ENCODE measurements at places on chromosomes 2 and 18.

GRCh38 chr2:128309280-128310093 lies 9.2 kb downstream of the HS6ST1 start:
- DNase-seq = no peak

- DNase-seq = no peak
These were observed 53.8 kb upstream of the TMEM87B start for GRCh38 chr2:112001136-112001715.

DNA sequence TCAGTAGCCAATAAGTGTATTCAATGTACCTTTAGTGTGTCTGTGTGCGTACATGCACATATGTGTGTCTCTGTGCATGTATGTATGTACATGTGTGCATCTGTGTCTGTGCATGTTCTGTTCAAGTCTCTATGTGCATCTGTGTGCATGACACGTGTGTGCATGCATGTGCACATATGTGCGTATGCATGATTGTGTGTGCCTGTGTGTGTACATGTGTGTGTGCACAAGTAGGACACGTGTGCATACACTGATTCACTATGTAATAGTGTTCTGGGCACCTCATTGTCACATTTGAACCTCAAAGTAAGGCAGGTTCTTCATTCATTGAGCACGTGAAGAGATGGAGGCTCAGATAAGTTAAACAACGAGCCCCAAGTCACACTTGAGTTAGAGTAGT lies 142.6 kb upstream of the COPS8 start:
- DNase-seq = no peak

DNA sequence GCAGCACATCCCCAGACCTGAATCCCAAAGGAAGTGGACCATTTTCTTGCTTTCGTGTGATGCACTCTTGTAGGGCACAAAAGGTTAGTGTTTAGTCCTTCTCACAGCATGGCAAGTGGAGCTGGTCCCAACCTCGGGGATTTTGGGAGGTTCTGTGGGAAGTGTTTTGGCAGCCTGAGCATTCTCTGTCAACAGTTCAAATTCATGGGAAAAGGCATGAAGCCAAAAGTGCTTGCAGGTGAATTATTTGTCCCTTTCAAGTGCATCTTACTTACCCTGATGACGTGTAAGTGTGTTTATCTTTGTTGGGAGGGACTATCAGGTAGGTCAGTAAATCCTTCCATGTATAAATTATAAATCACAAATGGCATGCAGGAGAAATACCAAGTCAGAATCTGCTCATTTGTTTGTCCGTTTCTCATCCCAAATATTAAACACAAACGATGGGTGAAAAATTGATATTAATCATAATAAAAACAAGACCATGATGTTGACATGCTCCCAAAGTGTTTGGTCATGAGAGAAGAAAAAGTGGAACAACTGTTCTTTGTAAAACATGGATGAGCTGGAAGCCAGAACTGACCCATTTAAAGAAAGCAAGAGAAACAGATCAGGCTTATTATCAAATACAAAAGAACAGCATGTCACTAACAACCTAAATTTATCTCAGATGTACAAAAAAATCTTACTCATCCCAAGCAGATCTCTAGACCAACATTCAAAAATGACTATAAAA lies 57.6 kb downstream of the EPHA4 start:
- DNase-seq = no peak

- DNase-seq = no peak
These were observed 27.7 kb upstream of the ITGAV start for GRCh38 chr2:186562209-186562578.
